ENCODE measurements at places on chromosomes 7 and 10. TPM values are rescaled to one million over a fixed set of nuclear protein-coding genes. Genes with fewer than 3 reads are reported as not detected.

The ARHGAP19 gene
- total RNA-seq = 26.5 TPM

The SEC31B gene
- total RNA-seq = 15.4 TPM

The EPHA1 gene
- 3.1 TPM for total RNA-seq

The PON1 gene
- not detected for total RNA-seq

The ATP6V0A4 gene
- not detected for total RNA-seq

The SPDYE2B gene
- total RNA-seq = not detected

The CFAP43 gene
- total RNA-seq = not detected

The MKX gene
- 0.29 TPM for total RNA-seq

The CALHM3 gene
- not detected for total RNA-seq

The SORCS1 gene
- total RNA-seq = not detected

The PNLIPRP3 gene
- total RNA-seq = not detected

The RAB18 gene
- total RNA-seq = 71.1 TPM

The BMPER gene
- total RNA-seq = not detected

The PIK3CG gene
- 25.3 TPM for total RNA-seq

All from CD8-positive, alpha-beta memory T cell (primary cell).